ENCODE measurements at places on chromosomes 1 and 21.

DNA sequence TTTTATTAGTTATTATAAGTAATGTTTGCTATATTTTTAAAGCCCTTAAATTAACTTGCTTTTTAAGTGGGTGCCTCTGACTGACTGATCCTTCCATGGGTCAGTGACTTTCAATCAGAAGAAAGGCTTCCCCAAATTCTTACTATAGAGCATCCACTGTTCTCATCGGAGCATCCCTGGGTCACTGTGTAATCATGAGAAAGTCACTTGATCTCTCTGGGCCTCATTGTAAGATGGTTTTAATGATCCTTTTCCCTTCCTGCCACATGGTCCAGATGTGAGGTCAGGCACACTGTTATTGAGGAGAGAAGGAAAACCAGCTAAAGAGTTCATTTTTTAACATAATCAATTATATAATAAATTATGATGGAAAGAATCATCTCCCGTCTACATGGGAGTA, 11.0 kb upstream of the NBL1 start:
- no peak for DNase-seq

DNA sequence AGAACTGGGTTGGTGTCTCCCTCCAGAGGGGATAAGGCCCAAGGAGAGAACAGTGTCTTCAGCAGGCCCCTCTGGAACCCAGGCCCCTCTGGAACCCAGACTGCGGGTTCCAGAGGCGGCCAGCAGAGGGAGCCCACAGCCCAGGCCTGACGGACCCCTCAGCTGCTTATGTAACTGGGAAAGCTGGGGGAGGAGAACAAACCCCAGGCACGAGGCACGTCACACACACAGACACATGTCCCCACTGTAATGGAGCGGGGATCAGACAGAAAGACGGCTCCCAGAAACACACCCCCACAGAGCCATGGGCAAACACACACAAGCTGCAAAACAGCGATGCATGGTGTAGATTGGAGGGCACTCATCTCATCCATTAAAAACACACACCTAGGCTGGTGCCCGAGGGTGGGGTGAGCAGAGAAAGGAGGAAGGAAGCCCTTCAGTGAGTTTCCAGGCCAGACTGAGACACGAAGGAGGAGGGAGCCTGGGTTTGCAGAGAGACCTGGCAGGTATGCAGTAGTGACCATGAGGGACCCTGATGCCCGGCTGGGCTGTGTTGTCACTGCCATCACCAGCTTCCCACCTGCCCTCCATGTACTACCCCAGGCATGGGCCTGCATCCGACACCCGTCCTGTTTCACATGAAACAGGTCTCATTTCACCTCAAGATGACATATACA, 2.8 kb upstream of the IGSF8 start:
- no peak for DNase-seq

- DNase-seq, result no peak
These were observed 50.1 kb downstream of the SSBP3 start for GRCh38 chr1:54355931-54356679.

DNA sequence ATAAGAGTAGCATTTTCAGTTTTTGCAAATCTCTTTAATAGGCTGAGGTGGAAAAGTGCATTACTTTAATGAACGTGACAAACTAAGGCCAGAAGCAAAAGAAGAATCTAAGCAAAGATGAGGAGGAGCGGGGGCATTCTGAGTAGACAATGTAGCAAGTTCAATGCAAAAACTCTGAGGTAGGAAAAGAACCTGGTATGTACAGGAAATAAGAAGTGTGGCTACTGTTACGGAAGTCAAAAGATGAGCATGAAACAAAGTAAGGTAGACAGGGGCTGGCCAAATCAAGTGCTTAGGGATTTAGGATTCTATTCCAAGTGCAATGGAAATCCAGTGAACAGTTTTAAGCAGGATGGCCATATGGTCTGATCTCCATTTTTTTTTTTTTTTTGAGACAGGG, 63.7 kb downstream of the TOR3A start:
- DNase-seq, result no peak

DNA sequence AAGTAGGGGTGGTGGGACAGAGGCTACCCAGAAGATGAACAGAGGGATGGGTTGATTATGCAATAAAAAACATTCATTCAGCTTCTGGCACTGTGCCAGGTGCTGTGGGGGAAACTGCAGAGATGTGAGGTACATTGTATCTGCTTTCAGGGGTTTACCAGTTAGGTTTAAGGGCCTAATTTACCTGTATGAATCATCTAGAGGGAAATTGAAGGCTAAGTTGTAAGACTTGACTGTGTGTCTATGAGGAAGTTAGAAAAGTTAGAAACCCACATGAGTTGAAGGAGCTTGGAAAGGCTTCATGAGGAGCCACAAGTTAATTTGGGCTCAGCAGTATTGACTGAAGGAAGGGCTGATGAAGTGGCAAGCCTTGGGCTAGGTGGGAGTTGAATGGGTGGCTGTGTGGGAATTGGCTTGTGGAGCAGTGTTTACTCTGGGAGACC, 36.7 kb upstream of the APOBEC4 start:
- DNase-seq, result no peak

DNA sequence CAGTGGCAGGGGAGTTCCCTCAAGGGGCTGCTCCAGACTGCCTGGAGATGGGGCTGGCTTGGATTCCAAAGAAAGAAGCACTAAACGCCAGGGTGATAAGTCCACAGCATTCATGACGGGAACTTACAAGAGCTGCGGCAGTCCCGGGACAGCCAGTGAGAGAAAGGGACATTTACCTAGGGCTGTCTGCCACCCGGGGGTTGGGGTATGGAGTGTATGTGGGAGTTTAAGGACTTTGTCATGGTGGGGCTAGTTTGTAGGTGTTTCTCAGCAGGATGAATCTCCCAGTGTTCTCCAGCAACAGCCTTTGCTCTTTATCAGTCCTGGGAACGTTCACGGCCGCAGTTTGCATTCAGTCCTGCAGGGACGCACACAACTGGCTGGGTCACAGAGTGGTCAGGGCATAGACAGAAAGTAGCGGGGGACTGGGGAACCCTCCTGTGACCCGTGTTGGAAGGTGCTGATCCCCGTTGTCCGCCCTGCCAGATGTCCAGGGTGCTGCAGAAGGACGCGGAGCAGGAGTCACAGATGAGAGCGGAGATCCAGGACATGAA, 41.4 kb upstream of the HMGN1 start:
- DNase-seq, result no peak

DNA sequence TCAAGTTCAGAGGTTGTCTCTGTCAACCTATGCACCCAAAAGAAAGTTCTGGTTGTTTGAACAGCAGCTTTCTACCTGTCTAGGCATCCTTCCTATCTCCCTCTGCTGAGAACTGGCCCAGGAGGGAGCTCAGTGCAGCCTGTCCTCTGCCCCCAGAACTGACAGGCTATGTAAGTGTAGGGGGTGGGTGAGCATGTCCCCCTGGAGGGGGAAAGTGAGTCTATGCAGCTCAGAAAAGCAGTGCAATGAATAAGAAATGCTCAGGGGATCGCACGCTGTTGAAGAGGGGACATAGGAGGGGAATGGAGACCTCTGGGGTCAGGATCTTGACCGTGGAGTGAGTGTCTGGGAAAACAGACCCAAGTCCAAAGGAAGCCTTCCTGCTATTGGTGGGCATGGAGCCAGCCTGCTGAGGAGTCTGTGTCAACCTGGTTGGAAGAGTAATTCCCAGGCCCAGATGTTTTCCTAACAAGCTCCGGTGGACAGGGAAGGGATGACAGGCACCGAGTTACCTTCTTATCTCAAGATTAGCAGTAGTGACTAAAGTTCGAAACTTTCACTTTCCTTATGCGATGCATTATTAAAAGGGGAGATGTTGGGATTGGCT, 26.1 kb upstream of the FHAD1 start:
- no peak for DNase-seq

- DNase-seq, result no peak
These were observed 455.9 kb downstream of the PLPP3 start for GRCh38 chr1:56123421-56123820.

DNA sequence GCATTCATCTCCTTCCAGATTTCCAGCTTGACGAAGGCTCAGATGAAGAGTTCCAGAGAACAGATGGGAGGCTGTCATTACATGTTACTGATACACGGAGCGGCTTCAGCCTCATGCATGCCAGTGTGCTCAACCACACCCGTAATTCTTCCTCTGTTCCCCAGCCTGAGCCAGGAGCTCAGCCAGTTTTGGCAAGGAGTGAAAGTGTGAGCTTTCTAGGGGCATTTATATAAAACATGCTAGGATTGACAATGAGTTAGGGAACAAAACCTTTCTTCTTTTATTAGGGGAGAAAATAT, 290.4 kb upstream of the PLXNA2 start:
- DNase-seq, result no peak

- DNase-seq, result no peak
These were observed 5.9 kb downstream of the SSBP3 start for GRCh38 chr1:54400329-54400728.

DNA sequence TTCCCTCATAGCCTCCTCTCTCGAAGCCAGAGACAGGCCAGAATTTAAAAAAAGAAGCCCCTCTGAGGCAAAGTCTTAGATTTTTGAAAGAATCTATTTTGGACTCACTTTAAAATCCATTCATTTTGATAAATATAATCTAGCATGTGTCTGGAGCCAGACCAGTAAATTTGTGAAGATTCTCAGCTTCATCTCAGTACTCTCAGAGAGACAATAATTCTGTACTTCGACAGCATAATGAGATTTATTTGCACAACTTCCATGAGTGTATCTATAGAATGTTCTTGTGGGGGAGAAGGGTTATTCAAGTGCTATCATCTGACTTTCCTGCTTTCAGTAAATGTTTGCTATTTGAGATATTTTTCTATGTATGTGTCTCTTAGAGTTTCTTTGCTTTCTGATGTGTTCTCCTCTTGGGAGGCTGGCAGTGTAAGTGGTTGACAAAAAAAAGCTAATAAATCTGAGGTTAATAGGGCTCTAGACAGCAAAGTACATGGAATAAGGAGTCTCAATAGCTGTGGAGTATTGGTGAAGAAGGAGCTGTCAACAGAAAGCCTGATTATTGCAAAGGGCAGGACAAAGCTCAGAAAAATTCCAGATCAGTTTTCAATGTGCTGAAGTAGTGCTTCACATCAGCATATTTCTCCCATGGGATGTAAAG, 223.0 kb downstream of the PTBP2 start:
- no peak for DNase-seq

DNA sequence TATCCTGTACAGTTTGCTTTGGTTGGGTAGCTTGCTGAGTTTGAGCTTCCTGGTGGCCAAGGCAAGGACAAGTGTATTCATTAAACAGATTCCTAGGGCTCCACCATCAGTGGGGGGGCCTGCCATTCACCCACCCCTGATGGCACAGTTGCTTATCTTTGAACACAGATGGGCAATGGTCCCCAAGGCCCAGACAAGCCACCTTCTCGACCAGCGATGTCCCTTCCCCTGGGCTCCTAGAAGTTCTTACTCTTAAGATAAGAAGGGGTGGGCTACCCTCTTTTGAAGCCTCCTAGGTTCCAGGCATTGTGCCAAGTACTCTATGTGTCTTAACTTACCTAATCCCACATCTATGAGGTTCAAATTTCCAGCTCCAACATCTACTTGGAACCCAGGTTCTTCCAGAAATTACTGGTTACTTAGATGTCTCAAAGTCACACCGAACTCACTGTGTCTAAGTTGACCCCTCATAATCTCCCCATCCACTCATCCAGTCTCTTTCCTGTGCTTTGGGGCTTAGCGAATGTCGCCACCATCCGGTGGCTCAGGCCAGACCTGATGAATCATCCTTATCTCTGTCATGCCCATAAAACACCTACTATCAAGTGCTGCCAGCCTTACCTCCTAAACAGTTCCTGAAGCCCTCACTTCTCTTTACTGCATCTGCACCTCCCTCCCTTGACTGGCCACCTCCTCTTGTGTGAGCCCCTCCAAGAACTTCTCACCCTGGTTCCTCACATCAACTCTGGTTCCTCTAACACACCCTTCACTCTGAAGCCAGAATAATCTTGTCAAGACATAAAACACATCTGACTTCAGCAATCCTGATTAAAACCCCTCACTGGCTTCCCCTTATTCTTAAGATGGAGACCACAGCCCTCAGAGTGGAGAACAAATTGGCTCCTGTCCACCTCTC, 50.1 kb downstream of the KLHDC7A start:
- no peak for DNase-seq

- no peak for DNase-seq
These were observed 8.4 kb upstream of the CAMTA1 start for GRCh38 chr1:6776895-6777294.

- no peak for DNase-seq
These were observed 25.6 kb upstream of the KCNQ4 start for GRCh38 chr1:40758004-40758403.

- DNase-seq, result no peak
These were observed 67.7 kb downstream of the ALG6 start for GRCh38 chr1:63435161-63435560.

GRCh38 chr1:54135436-54136120, 17.2 kb downstream of the CDCP2 start:
- DNase-seq, result no peak

GRCh38 chr1:230105754-230106625, 39.0 kb downstream of the GALNT2 start:
- DNase-seq, result peak; percentile 90

GRCh38 chr1:227884370-227885134, 63.2 kb downstream of the WNT9A start:
- no peak for DNase-seq

- DNase-seq, result no peak
These were observed 50.3 kb downstream of the HIVEP3 start for GRCh38 chr1:41868241-41868998.

Data from kidney epithelial cell (primary cell).